D341Med (cell line): ENCODE measurements at places on chromosomes 2 and 18.

GRCh38 chr2:239529313-239530015 lies 128.6 kb upstream of the HDAC4 start:
- DNase-seq: no peak

GRCh38 chr18:40929399-40929798 lies 1025.6 kb upstream of the PIK3C3 start:
- no peak for DNase-seq

- DNase-seq: no peak
Measured at GRCh38 chr2:55159037-55159651, 72.9 kb downstream of the CLHC1 start.

GRCh38 chr2:132414081-132414480 lies 2.5 kb upstream of the GPR39 start:
- DNase-seq: no peak

GRCh38 chr2:179768765-179769164 lies 92.6 kb downstream of the ZNF385B start:
- DNase-seq: no peak

DNA sequence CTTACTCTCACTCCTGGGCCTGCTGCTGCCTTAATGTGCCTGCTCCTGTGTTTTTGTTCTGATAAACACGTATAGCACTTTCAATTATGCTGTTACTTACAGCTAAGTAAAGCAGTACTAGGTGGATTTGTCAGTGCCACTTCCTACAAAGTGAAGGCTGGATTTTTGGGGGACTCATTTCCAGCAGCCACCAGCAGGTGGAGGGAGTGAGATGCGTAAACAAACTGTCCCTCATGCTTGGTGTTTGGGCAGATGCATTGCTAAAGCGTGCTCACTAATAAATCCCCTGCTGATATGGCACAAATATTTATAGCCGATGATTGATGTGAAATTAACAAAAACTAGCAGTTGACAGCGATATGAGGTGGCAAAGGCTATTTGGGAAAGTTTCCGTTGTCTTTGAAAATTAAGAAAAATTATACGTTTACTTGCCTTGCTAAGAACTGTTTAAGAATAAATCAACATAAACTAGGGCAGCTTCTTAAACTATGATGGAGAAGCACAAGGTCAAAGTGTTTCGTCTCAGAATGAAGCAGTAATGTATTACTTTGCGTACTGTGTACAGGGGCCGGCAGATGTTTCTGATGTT lies 101.7 kb downstream of the AGAP1 start:
- peak; percentile 72 for DNase-seq

DNA sequence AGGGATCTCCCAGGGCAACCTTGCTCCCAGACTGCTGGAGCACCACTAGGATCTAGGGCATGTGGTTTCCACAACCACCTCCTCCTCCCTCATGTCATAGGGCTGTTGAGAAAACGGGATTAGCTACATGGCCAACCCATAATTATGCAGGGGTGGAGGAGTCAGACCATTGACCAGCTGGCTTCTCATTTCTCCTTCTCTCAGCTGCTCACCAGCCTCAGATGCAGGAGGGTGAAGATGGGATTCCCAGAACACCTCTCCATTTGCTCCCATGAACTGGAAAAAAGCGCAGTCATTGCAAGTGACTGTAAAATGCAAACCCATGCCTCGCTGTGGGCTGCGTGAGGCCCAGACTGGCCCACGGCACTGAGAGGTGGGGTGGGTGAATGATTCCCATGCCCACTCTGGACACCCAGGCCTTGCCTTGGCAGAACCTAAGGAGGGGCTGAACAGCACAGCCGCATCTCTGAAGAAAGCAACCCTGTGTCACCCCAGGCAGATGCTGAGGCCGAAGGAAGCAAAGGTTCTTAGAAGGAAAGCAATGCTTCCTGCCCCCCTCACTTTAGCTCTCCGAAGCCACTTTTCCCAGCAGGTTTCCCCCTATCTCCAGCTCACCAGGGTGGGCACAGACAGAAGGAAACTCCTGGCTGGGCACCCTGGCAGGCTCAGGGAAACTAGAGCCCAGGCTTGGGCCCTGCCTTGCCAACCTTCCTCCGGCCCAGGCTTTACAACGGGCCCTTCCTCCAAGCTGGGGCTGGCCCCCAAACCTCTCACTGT lies 69.6 kb upstream of the RTN4 start:
- DNase-seq: peak; percentile 46

DNA sequence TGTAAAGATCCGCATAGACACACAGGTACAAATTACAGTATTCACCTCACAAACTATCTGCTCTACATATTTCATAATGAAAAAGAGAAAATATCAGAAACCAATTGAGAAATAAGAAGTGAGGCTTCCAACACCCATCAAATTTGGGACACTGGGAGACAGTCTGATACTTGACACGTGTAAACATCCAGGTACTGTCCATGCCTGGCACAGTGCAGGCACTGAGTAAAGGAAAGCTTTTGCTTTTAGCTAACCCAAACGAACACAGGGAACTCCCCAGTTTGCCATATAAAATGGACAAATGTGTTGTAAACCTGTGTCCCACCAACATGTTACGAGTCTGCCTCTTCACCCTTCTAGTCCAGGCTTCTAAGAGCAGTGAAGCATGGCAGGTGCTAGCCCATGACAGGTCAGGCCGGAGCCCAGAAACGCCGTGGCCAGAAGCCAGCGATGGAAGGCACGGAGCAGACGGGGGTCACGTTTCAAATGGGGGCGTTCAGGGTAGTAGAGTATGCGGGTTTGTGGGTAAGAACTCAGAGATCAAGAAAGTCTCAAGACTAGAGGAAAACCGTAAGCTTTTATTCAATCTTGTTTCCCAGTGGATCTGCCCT lies 27.0 kb downstream of the CDH2 start:
- no peak for DNase-seq

GRCh38 chr2:191056228-191056627 lies 42.3 kb upstream of the STAT1 start:
- DNase-seq: no peak

DNA sequence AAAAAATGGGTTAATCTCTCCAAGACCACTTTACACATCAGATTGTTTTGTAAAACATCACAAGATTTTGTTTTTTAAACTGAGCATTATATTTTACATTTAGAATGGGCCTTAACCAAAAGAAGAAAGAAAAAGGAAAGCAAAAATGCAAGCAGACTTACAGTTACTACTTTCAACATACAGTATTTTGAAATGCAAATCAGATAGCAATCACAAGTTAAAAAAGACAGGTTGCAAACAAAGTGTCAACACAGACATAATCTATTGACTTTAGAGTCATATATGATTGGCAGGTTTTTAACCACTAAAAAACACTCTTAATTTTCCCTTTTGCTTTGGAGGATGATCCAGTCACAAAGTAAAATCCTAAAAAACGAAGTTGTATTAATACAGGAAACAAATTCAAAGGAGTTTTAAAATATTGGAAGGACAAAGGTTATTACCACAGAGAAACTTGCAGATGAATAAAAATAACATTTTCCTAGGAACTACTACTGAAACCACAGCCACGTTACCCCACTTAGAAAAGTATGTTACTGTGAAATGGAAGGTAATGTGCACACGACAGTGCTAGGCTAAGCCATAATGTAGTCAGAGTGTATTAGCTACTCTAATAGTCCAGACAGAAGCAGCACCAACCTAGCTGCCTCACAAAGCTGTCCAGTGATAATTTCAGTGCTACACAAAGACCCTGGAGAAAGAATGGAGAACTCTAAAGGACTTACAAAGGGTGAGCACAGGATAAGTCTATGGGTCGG lies 22.9 kb downstream of the DARS1 start:
- no peak for DNase-seq

DNA sequence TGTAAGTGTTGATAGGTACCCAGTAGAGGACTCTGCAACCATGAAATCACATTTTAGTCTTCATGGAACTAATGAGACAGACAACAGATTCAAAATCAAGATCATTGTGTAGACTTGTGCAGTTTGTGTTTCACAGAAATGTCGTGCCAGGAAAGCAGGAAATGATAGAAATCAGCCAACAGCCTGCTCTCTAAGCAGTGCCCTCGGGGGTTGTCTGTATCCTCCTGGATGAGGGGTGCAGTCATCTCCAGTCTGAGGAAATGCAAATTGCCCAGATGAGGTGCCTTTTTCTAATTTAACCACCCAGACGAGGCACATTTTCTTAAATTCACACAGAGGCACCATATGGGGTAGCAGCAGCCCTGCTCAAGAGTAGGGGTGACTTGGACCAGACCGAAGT lies 663.1 kb downstream of the XIRP2 start:
- no peak for DNase-seq

DNA sequence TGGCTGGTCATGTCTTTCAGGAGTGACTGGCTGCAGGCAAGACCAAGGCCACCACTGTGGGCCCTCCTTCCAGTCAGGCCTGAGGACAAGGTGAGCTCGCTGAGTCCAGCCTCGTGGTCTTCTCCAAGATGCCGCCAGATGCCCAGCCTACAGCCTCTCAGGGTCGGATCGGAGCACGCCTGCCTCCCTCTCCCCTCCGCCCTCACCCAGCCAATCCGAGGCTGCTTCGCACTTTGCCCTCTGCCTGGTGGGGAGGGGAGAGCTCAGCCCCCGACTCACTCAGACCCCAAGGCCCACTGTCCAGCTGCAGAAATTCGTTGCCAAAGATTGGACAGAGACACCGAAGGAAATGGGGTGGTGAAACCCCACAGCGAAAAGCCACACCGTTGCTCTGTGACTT lies 33.1 kb downstream of the ATOH8 start:
- no peak for DNase-seq

- no peak for DNase-seq
Measured at GRCh38 chr2:112996635-112997034, 8.6 kb upstream of the IL36A start.

- no peak for DNase-seq
Measured at GRCh38 chr18:72114801-72115594, 429.1 kb downstream of the CBLN2 start.

DNA sequence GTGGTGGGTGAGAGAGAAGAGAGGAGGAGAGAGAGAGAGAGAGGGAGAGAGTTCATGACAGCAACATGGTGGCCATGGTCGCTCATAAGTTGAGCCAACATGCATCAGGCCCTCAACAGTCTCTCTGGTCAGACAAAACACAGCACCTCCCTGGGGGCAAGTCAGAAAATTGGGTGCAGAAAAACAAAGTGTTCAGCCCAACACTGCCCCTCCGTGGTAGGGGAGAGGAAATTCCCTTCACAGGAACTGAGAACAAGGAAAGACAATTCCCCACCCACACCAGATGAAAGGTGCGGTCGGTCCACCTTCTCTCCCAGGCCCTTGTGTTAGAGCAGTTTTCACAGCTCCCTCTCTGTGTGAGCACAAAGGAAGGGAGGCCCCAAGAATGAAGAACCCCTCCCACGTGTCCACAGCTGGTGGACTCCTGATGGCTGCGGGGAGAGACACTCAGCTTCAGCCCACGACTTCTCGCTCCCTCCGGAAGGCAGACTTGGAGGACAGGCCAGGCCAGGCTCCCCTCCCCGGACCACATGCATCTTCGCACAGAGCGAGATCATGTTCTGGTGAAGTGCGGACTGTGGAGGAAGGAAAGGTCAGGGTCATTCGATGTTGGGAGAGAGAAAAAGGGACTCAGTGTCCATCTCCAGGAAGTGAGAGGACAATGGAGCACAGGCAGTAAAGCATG lies 181.7 kb downstream of the ANAPC1 start:
- DNase-seq: peak; percentile 32

DNA sequence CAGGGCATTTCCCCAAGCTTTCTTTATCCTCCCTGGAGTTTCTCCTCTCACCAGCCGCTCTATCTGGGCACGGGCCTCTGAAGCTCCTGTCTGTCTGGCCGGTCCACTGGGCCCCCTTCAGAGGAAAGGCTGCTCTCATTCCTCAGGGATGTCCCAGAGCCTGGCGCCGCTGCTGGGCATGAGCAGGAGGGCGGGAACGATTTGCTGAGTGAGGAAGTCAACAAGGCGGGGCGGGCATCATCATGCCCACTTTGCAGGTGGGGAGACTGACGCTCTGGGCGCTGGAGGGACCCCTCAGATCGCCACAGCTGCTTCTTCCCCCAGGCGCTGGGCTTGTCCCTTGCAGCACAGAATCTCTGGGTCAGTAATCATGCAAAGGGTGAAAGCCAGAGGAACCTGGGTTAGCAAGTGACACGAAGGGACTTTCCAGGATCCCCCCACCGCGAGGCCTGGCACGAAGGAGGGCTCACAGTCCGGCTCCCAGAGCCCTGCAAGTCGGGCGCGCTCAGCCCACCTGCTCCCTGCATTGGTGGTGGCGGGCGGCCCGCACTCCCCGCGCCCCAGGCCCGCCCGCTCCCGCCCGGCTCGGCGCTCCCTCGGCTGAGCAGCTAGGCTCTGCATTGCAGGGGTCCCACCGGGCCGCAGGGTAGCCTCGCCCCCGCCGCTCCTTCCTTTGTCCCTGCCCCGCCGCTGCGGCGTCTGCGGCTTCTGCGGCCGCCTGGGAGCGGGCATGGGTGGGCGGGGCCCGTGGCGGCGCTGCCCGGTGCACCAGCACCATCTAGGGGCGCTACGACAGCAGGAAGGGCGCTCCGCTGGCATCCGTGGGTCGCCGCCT lies 157.8 kb downstream of the CYRIA start:
- peak; percentile 91 for DNase-seq

DNA sequence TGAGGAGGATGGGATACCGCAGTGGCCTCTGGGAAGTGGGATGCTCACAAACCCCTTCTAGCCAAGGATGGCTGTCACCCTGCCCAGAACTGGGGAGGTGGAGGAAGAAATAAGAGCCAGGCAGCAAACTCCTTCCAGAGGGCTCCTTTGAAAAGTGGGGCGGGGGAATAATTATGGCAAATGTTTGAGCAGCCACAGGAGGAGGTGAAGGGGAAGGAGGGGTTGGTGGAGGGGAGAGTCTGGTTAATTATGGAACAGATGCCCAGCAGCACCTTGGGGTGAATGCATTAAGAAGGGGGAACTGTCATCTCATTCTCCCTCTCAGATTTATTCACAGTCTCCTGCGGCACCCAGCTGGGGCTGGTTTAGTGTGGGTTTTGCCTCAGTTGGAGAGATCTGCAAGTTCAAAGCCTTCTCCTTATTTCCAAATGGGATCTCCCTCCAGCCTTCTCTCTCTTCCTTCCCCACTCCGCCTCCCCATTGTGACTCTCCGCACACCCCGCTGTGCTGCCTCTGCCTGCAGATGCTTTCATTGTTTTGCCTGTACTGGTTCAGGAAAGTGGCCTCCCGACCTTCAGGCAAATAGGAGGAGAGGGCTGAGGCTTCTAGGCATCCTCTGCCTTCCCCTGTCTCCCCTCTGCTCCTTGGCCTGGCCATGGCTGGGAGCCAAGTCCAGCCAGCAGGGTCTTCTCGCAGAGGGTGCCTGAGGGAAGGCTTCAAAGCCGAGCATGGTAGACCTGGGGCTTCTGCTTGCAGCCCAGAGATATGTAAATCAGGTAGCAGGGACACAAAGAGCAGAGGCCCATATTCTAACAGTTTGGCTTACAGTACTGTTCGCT lies 457.2 kb upstream of the MEX3C start:
- DNase-seq: no peak

- DNase-seq: no peak
Measured at GRCh38 chr2:224894356-224894755, 147.9 kb downstream of the DOCK10 start.

GRCh38 chr2:102463160-102463559 lies 9.9 kb upstream of the SLC9A4 start:
- no peak for DNase-seq

DNA sequence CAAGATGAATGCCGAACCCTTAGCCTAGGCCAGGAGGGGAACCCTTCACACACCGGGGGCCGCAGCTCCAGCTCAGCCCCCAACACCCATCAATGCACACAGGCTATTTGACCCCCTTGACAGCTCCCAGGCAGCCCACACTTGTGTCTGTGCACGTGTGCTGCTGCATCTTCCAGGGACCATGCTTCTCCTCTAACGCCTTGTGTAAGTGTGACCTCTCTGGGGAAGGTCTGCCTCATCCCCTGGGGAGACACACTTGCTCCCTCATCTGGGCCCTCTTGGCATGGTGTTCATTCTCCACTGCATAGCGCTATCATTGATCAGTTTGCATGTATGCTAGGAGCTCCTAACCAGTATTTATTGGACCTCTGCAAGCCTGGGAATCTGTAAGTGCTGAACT lies 120.0 kb upstream of the FHL2 start:
- DNase-seq: no peak
